ENCODE measurements at places on chromosomes 3 and 15.

DNA sequence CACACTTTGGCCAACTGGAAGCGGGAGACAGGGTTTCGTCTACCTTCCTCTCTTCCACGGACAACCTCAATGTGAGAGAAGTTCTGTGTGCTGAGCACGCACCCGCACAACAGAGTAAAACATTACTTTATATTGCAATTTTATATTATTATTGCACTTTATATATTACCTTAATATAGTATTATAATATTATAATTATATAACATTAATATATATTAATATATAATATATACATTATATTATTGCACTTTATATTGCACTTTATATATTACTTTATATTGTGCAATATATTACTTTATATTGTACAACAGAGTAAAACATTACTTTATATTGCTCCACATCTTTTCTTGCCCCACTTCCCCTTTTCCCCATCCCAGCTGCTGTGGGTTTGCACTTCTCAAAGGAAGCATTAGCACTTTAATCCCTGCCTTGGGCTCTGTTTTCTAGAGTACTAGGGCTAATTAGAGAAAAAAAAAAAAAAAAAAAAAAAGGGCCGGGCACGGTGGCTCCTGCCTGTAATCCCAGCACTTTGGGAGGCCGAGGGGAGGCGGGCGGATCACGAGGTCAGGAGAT is 76.4 kb upstream of the SLC4A7 start:
- no peak for DNase-seq

GRCh38 chr15:47870300-47870955 is 153.1 kb downstream of the SEMA6D start:
- no peak for DNase-seq

DNA sequence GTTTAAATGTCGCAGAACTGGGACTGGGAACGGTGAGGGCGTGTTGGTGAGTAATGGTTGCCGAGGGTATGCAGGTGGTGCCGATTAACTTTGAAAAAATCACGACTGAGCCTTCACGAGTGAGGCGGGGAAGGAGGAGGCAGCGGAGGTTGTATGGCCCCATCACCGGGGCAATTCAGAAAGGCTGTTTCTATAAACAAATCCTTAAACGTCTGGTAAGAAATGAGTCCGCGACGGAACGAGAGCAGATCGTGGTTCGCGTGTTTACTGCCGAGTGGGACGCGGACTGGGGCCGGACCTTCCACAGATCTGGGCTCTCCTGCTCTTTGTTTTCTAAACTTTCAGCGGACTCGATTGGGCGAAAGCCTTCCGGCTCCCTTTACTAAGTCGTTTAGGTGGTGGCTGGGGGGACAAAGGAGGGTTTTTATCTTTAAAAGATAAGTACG is 2.7 kb downstream of the IGF1R start:
- DNase-seq = no peak

GRCh38 chr3:152496716-152497115 is 228.0 kb downstream of the MBNL1 start:
- no peak for DNase-seq

GRCh38 chr15:33754242-33754641 is 214.1 kb upstream of the CHRM5 start:
- no peak for DNase-seq

DNA sequence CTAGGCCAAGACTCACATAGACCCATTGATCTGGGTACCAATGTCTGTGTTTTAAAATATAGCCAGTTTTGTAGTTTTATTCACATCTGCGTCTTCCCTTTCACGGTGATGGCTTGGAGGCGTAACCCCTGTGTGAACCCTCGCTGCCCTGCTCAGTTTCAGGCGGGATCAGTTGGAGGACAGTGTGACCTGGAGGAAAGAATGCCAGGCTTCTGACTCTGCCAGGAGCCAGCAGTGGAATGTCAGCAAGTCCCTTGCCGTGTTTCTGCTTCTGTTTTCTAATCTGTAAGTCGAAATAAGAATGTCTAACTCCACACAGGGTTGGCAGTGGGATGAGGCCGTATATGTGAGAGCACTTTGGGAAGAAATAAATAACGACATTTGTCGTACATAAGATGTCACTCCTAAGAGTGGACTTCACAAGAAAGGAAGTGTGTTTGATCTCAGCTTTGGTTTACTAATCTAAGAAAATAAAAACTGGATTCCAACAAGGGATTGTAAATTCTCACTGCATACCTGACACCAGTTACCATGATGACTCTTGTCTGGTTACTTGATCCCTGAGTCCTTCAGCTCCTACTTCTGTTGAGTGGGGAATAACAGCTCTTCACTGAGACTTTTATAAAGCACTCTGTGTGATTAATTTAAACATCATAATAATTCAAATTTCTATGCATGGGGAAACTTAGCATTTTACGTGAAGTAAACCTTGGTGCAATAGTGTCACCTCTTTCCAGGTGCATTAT is 6.3 kb upstream of the CA12 start:
- DNase-seq = no peak

- no peak for DNase-seq
Measured at GRCh38 chr3:193812078-193812725, 219.2 kb downstream of the OPA1 start.

- DNase-seq = no peak
Measured at GRCh38 chr3:64552160-64552559, 135.6 kb downstream of the ADAMTS9 start.

- DNase-seq = no peak
Measured at GRCh38 chr15:68187559-68187958, 17.6 kb downstream of the CALML4 start.

DNA sequence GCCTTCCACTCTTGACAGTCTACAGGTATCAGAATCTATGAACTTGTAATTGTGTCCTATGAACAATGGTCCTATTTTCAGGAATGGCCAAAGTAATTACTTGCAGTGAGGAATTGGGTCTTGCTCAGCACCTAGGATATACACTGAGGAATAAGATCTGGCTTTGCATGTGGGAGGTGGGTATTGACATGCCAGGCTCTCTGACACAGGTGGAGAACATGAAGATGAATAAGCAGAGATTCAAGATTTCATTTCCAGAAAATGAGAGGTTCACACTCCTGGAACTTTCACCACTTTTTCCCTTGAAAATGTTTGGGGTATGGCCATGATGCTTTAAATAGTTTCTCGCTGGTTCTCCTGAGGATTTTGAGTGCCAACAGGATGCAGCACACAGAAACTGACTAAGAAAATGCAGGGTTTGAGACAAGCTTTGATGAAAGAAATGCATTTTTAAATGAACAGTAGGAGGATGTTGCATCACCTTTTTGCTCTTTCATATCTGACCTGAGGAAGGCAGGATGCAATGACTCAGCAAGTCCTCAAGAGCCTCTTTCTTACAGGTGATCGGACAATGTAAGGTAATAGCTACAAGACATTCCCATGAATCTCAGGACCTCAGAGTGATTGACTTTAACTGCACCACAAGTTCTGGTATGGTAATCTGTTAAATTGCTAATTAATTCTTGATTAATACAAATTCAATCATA is 3.7 kb downstream of the HRG start:
- DNase-seq = no peak

GRCh38 chr3:126931806-126932187 is 51.1 kb upstream of the PLXNA1 start:
- DNase-seq = no peak

Measured in lower lobe of right lung (tissue), 2 donors.